ENCODE measurements at places on chromosomes 3 and 15.

DNA sequence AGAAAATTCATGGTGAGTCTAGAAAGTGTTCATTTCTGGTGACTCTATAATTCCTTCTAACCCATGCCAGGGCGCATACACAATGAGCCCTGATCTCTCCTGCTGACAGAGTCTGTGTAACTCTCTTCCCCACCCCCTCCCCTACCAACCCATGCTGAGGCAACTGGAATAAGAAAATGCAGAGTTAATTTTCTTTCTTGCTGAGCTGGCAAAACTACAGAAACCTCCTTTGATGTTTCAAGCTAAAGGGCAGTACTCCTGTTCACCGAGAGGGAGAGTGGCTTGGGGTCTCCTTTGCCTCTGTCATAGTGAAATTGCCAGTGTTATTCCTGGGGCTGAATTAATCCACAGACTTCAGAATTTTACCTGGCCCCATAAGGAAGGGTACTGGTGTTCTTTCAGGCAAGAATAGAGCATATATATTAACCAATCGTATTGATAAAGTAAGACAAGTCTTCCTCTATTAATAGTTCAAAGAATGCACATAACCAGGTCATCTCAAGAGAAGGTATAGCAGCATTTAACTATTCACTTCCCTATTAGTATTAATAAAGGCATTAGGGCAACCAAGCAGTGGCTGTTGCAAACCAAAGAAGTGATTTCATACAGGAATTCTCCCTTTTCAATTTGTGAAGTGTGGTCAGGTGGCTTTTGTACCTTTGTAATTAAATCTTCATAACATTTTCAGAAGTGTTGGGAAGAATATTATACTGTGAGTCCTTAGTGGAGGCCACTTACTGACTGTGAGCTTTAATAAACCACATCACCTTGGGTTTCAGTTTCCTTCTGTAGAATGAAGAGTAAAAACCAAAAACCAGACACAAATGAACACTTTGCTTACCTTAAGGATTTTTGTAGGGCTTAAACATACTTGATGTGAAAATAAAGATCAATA is 4.1 kb downstream of the GAP43 start:
- DNase-seq: no peak

DNA sequence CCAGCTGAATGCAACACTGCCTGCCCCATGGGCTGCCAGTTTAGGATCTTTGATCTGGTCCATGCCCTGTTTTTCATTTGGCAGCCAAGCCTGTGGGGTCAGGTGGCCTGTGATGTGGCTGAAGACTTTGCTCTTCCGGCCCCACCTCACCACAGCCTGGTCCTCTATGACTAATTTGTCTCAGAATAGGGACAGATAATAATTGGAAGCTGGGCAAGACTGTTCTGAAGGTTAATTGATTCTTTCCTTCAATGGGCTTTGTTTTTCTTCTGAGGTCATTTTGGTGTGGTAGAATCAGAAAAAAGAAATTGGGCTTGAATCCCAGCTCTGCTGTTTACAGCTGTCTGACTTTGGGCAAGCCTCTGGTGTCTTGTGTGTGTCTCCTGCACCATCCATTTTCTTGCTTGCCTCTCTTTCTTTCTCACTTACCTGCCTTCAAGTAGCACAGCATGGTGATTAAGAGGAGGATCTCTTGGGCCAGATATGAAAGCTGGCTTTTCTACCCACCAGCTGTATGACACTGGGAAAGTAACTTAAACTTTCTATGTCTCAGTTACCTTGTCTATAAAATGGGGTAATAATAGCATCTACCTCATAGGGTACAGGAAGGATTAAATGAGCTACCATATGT is 24.2 kb downstream of the ABHD2 start:
- DNase-seq: no peak

DNA sequence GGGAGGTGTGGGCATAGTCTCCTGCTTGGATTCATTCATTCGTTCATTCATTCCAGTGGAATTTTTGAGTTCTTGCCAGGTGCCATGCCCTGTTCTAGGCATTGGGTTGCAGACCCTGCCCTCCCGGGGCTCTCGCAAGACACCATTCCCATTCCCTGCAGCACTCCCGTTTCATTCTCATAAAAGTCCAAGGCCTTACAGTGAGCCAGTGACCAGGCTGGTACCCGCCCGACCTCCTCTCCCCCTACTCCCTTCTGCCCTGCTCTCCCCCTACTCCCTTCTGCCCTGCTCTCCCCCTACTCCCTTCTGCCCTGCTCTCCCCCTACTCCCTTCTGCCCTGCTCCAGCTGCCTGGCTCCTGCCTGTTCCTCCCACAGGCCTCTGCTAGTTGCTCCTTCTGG is 41.9 kb downstream of the AMOTL2 start:
- DNase-seq: no peak

DNA sequence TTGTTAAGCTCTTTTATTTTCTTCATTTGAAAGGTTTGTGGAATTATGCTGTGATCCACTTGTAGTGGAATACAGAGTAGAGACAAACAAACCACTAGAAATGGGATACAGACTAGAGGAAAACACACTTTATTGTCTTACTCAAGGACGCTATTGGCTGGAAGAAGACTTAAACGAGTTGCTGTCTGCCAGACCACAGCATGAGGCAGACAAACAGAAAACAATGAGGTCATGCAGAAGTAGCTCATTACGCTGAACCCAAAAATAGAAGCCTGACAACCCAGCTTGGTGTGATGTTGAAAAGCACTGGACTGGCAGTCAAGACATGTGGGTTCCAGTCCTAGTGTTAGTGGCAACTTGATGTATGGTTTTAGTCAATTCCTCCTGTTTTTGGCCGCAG is 62.4 kb upstream of the P3H2 start:
- DNase-seq: no peak

DNA sequence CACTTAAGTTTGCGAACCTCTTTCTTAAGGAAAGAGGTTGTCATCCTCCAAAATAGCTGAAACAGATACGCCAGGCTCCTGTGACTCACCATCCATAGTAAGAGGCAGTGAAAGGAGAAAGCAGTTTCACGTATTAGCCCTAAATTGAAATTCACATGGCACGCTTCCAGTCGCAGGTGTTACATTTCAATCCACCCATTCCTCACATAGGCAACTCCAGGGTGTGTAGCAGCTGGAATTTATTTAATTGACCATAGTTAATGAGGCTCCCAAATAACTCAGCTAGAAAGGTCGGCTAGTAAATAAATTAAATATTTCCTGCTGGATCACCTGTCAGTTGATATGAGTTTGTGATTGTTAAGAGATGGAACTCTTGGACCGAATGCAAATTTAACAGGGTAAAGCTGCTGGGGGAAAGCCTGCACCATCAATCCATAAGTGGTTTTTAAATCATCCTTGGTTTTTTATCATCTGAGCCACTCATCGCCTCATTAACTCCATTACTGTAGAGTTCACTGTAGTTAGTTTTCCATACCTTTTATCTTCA is 19.6 kb downstream of the NSUN3 start:
- DNase-seq: no peak

- no peak for DNase-seq
Observed at GRCh38 chr3:177447938-177448337, 250.7 kb upstream of the TBL1XR1 start.

DNA sequence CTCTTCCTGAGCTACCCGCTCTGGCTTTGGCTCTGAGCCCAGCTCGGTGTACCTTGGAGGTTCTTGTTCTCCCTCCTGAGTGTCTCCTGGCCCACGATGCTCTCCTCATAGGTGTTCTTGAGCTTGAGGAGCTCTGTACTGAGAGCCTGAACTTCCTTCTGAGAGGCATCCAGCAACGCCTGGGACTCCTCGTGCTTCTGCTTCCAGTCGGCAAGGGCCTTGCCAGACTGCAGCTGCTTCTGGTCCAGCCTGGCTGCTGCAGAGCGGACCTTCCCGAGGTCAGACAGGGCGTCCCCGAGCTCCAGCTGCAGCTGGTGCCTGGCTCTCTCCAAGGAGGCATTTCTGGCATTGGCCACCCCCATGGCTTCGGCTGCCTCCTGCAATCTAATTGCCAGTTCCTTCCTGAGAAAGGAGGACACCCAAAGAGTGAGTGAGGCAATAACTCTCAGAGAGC is 99.8 kb downstream of the MYH15 start:
- peak; percentile 76 for DNase-seq

DNA sequence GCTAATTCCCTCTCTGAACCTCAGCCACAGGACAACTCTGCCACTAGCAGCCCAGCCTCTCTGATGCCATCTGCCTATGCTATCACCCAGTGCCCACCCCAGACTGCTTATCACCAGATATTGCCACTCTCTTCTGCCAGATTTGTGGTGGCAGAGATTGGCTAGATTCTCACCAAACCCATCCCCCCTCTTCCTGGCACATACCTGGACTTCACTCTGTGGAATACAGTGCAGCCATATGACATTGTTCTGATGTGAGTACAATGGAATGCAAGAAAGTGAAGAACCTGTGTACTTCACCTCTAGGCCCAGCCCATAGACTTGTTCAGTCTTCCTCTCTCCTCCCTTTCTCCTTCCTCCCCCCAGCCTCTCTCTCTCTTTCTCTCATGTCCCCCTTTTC is 46.9 kb upstream of the NTRK3 start:
- no peak for DNase-seq

- no peak for DNase-seq
Observed at GRCh38 chr3:72907731-72908620, 20.1 kb downstream of the GXYLT2 start.

DNA sequence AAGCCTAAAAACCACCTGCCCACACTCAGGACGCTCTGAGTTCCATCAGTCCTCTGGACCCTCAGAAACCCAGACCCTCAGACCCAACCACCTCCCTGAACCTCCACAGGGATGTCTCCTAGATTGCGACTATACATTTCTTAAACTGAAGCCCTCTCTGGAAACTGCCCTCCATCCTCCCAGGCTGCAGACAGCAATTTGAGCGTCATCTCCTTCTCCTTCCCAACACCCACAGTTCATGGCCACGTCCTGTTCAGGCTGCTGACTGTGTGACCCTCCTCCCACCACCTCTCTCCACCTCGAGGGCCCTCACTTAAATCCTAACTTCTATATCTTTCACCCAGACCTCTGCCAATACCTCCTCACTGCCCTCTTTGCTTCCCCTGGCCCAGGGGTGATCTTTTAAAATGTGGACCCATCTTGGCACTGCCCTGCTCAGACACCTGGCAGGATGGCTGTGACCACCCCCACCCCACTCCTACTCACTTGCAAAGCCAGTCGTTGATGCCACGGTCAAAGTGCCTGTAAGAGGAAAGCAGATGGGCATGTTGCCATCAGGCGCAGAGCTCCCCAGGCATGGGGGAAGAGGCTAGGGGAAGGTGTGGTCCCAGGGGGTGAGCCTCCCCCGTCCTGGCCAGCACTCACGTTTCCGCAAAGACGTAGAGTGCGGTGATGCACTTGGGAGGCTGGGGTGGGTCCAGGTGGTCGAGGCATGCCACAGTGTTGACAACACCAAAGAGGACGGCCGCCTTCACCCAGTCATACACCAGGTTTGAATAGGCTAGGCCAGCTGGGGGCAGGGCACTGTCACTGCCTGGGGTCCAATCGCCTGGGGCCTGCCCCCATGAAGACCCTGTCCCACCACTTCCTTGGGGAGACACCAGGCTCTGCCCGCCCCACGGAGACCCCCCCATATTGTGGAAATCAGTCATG is 6.0 kb downstream of the HHATL start:
- peak; percentile 85 for DNase-seq

GRCh38 chr15:76060118-76060989 is 569 bp downstream of the TMEM266 start:
- DNase-seq: no peak

- no peak for DNase-seq
Observed at GRCh38 chr3:61966200-61966599, 404.8 kb downstream of the PTPRG start.

- DNase-seq: peak; percentile 51
Observed at GRCh38 chr3:46901061-46901460, 23.5 kb downstream of the PTH1R start.

- DNase-seq: no peak
Observed at GRCh38 chr3:181888234-181888633, 176.5 kb downstream of the SOX2 start.

DNA sequence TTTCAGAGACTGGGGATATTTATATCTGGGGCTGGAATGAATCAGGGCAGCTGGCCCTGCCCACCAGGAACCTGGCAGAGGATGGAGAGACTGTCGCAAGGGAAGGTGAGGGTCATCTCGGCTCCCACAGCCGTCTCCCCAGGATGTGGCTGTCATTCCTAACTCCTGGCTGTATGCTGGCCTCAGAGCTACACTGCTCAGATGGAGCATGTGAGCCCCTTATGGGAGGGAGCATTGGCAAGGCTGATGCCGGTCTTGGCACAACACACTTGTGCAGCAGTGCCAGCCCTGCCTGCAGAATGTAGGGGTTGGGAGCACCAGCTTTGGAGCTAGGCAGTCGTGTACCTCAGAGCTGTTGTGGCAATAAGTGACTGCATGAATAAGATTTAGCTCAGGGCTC is 5.2 kb downstream of the RCCD1 start:
- DNase-seq: no peak

GRCh38 chr3:196968233-196969133 is at the start of gene PIGZ:
TSS of gene PIGZ (minus strand) at chr3:196968833. CDS start at chr3:196952031, 16,802 bp downstream.
- DNase-seq: no peak

- no peak for DNase-seq
Observed at GRCh38 chr3:1380926-1381646, 288.3 kb downstream of the CNTN6 start.

GRCh38 chr3:131283862-131284261 is 97.7 kb upstream of the NUDT16 start:
- DNase-seq: no peak

GRCh38 chr3:118900737-118901525 is 133.7 kb downstream of the IGSF11 start:
- no peak for DNase-seq

GRCh38 chr3:73786321-73786807 is 161.6 kb upstream of the PDZRN3 start:
- no peak for DNase-seq

- DNase-seq: no peak
Observed at GRCh38 chr3:71752831-71753700, 589 bp upstream of the GPR27 start.

- no peak for DNase-seq
Observed at GRCh38 chr3:194194051-194194756, 58.3 kb downstream of the HES1 start.

- DNase-seq: no peak
Observed at GRCh38 chr3:173008978-173009377, 132.1 kb downstream of the SPATA16 start.

GRCh38 chr3:174857301-174857700 is 1.8 kb upstream of the NAALADL2 start:
- no peak for DNase-seq

DNA sequence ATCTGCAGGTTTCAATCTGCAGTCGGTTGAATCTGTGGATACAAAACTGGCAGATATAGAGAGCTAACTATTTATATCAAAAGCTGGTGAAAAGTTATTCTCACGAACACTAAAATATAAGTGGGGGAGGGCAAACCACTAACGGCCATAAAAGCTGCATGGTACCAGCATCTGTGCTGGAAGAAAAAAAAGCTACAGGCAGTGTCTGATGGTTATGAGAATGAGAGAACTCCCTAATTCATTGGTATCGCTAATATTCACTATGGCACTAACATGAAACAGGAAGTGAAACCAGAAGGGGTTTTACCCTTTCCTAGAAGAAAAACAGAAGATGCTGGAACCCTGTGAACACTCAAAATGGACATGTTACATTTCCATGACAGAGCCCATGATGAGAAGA is 15.9 kb downstream of the CEP70 start:
- DNase-seq: no peak

GRCh38 chr15:45943240-45943639 is 308.4 kb downstream of the SQOR start:
- no peak for DNase-seq

All from chondrocyte (in vitro differentiated cells).